ENCODE measurements at places on chromosomes 5 and 9.

DNA sequence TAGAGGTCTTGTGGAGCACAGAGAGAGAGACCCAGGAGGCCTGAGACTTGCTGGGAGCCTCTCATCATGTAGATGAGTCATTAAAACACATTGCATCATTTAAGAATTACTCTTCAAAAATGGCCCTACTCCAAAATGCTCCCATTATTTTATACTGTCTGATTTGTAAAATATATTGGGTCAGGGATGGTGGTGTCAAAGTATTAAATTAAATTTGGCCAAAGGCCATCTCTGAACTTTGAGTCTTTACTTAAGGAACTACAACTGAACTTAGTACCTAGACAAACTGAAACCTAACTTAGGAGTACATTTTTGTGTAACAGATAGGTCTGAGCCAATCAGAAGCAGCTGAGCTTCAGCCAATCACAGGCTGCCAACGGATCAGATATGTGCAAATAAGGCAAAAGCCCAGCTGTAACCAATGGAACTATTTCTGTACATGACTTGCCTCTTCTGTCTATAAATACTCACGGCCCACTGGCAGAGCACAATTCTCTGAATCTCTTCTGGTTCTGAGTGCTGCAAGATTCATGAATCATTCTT, 657.2 kb downstream of the TLE1 start:
- DNase-seq, result no peak

- no peak for DNase-seq
Observed at GRCh38 chr5:10584714-10585517, 21.0 kb downstream of the ANKRD33B start.

GRCh38 chr5:154543380-154543779, 65.4 kb upstream of the HAND1 start:
- DNase-seq, result no peak

GRCh38 chr9:15606643-15607472, 54.0 kb downstream of the CCDC171 start:
- peak; percentile 54 for DNase-seq

GRCh38 chr5:110663525-110663924, 62.9 kb downstream of the TMEM232 start:
- DNase-seq, result no peak

Data from GM13976 (cell line).